Activated CD4-positive, alpha-beta T cell treated with anti-CD3 and anti-CD28 coated beads, Interleukin-2, amount 10 ng/mL, durations not matched to agents 24 days and 14 days (primary cell): ENCODE measurements at places on chromosomes 6 and 20. TPM values are rescaled to one million over a fixed set of nuclear protein-coding genes. Genes with fewer than 3 reads are reported as not detected.

- H3K27me3 ChIP-seq, result no peaks in the 10 kb centered on the region
- peaks cover 30% of the 10 kb centered on the region for H3K36me3 ChIP-seq
- no peak overlapping the region for H3K27ac ChIP-seq
- H3K4me3 ChIP-seq, result no peak overlapping the region
- DNase-seq, result no peak
These were observed 12.6 kb downstream of the RAB22A start for GRCh38 chr20:58322083-58322482.

- H3K36me3 ChIP-seq, result no peaks in the 10 kb centered on the region
- H3K27me3 ChIP-seq, result no peaks in the 10 kb centered on the region
- no peak overlapping the region for H3K4me3 ChIP-seq
- DNase-seq, result no peak
- H3K27ac ChIP-seq, result no peak overlapping the region
- no peaks in the 10 kb centered on the region for H3K4me1 ChIP-seq
These were observed 439.8 kb downstream of the BMP2 start for GRCh38 chr20:7207186-7207798.

DPPA5 gene
- total RNA-seq, result not detected in 2 replicates

DNA sequence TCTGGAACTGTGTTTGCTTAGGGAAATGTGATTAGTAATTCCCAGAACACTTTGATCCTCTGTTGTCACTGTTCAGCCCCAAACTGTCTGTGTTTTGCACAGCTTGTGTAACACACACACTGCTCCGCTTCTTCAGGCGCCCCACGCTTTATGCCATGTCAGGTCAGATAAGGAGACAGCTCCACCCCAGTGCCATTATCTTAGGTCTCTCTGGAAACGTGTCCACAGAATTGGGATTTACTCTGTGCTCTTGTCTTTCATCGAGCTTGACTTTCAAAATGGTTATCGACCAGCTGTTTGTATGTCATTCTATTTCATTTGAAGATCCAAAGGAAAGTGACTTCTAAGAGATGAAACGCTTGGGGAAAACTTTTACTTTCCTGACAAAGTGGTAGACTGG is 106.4 kb upstream of the SSTR4 start:
- no peaks in the 10 kb centered on the region for H3K36me3 ChIP-seq
- no peak overlapping the region for H3K4me3 ChIP-seq
- DNase-seq, result peak; percentile 25
- H3K27ac ChIP-seq, result no peak overlapping the region
- peaks cover 3% of the 10 kb centered on the region for H3K4me1 ChIP-seq

CALHM4 gene
- total RNA-seq, result not detected in 2 replicates
